CD4-positive, alpha-beta T cell treated with Interleukin-4 for 1 hour (primary cell): ENCODE measurements at places on chromosomes 12 and 14.

DNA sequence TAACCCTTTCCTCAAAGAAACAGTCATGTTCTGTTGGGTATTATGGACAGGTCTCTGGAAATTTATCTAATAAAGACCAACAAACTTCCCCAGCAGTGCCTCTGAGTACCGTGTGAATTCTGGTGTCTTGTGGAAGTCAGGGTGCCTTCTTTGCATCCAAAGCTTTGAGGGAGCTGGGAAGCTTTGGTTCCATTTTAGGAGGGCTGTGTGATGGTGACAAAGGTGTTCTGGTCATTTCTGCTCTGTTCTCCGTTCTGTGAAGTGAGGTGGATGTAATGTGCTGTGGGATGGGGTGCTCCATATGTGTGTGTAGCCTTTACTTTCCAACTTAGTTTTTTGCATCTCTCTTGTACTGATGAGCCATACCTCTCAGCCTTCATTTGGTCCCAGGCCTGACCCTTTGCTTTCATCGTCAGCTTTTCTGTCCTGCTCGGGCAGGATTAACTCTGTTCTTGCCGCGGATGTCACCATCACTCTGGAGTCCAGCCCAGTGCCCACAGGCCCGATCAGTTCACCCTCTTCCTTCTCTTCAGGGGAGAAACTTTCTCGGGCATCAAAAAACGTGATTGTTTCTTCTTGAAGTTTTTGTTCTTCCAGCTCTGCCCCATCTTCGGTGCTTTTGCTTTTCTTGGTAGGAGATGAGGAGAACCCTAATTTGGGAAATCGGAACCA lies 13.2 kb downstream of the PLD4 start:
- DNase-seq, result no peak

DNA sequence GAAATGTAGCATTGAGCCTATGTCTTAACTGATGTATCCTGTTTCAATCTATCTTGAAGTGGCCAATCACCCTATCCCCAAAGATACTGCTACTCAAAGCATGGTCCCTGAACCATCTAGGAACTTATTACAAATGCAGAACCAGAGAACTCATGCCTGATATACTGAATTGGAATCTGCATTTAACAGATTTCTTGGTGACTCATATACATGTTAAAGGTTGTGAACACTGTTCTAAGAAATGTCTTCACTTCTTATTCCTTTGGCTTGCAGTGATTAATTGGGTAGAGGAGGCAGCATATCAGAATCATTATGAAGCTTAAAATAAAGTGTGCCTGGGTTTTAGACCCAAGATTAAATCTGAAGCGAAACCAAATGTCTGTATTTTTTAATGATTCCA lies 795.6 kb downstream of the DIO2 start:
- no peak for DNase-seq

GRCh38 chr12:70692681-70693288 lies 55.6 kb upstream of the PTPRB start:
- DNase-seq, result no peak

DNA sequence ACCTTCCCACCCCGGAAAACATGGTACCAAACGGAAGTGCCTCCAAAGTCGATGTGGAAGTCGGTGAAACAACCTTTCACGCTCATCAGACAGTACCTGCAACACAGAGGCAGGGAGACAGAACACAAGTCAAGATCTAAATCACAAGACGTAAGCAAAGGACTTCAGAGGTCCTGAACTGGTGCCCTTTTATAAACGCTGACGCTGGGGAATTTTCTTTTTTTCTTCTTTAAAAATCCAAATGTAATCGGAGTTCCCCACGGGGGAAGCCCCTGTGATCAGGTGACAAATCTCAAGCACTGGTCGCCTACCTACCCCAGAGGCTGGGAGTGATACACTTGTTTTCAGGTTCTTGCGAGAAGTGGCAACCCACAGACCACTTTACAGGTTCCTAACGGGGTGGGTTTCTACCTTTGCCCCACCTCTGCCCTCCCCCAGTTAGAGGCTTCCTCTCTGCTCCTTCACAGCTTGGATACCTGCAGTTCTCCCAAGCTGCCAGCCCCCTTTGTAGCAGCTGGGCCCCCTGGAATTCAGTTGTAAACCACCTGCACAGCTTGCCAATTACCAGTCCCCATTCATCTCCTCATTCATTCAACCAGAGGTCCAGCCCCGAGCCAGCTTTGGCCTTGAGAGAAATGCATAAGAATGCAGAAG lies 46.2 kb downstream of the KDM2B start:
- peak; percentile 90 for DNase-seq

DNA sequence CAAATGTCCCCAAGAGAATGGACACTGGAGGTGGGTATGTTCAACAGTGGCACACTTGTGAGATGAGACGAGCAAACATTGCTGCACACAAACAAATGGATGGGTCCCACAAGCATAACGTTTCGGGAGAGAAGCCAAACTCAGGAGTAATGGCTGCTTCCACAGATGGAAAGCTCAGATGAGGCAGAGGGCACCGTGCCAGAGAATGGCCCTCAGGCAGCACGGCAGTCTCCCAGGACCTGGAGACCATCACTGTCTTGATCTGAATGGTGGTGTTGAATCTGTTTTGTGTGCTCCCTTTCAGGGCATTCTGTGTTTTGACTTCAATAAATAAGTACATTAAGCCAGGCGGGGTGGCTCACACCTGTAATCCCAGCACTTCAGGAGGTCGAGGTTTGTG lies 8.5 kb upstream of the CDCA4 start:
- DNase-seq, result no peak

DNA sequence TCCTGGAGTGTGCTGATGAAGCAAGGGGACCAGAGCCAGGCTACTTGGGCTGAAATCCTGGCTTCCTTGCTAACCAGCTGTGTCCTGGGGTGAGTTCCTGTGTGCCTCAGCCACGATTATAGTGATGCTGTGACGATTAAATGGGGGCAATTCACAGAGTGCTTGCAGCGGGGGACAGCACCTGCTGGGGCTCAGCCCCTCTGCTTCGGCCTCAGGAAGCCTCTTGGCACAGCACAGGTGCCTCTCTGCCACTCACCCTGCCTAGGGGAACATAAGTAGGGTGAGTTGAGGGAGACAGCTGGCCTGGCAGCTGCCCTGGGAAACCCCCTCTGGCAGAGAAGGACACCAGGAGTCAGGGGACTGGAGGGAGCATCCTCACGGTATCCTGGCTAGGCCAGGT lies 9.4 kb downstream of the KRT80 start:
- no peak for DNase-seq

GRCh38 chr12:132146772-132147422 lies 2.6 kb downstream of the NOC4L start:
- no peak for DNase-seq

- DNase-seq, result no peak
These were observed 299.7 kb upstream of the FBXO33 start for GRCh38 chr14:39731912-39732311.

DNA sequence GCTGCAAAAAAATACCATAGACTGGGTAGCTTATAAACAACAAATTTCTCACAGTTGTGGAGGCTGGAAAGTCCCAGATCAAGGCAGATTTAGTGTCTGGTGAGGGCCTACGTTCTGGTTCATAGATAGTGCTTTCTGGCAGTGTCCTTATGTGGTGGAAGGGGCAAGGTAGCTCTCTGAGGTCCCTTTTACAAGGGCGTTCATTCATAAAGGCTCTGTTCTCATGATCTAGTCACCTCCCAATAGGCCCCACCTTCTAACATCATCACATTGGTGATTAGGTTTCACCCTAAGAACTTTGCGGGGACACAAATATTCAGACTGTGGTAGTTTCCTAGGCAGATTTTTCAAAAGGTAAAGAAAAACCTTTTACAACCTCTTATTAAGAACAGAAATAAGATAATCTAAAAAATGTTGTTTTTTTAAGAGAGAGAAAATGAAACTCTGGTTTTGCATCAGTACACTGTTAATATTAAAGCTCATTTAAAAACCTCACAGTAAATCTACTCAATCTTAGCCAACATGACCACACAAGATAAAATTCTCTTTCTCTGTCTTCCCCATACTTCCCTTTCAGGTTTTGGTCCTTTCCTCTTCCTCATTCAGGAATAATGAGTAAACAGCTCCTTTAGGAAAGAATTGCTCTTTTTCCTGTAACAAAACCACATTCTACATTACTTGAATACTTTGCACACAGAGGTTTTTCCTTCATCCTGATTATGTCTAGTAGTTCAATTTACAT lies 117.5 kb downstream of the UNC79 start:
- DNase-seq, result no peak

DNA sequence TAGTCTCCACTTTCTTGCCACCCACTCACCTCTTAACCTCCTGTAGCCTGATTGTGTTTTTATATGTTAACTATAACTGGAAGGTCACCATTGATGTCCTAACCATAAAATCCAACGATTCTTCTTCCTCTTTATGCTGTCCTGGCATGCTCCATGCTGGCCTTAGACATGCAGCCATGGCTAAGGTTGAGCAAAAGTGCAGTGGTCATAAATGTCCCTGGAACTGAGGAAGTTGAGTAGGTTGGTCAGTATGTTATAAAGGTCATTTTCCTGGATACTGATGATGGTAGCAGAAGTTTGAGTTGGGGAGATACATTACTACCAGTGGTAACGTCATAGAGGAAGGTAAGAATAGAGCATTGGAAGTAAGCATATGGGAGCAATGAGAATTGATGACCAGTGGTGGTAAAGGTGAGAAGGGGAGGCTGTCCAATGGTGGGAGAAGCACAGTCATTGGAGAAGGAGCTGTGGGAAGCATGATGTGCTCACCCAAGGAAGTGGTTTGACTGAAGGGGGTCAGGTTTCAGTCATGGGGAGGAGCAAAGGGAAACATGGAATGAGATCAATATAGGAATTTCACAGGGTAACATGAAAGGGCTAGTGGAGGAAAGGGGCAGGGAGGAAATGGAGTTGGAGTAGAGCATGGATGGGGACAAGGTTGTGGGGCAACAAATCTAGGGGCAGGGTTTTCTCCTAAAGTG lies 240.8 kb downstream of the DACT1 start:
- no peak for DNase-seq

DNA sequence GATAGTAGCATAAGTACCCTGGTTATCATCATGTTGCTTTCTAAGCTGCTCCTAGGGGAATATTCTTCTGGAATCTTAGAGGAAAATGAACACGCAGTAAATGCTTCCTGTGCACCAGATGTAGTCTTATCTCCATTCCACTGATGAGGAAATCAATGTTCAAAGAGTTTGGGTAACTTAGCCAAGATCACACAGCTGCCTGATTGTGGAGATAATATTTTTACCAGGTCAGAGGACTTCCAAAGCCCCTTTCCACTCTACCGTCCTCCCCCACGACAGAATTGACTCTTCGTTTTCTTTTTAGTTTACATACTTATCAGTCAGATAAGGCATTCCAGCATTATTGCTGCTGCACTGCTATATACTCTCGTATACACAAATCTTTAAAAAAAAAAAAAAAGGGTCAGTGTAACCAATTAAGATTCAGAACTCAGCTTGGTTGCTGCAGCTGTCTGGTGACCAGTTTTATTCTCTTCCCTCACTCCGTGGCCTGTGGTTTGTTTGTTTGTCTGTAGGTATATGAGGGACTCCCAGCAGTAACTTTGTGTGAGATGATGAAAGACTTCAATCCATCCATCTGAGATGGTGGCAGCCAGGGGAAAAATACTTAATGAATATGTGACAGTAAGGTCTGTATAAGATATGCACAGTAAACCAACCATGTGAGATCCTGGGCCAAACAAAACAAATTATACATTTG lies 110.5 kb downstream of the TGFB3 start:
- no peak for DNase-seq

DNA sequence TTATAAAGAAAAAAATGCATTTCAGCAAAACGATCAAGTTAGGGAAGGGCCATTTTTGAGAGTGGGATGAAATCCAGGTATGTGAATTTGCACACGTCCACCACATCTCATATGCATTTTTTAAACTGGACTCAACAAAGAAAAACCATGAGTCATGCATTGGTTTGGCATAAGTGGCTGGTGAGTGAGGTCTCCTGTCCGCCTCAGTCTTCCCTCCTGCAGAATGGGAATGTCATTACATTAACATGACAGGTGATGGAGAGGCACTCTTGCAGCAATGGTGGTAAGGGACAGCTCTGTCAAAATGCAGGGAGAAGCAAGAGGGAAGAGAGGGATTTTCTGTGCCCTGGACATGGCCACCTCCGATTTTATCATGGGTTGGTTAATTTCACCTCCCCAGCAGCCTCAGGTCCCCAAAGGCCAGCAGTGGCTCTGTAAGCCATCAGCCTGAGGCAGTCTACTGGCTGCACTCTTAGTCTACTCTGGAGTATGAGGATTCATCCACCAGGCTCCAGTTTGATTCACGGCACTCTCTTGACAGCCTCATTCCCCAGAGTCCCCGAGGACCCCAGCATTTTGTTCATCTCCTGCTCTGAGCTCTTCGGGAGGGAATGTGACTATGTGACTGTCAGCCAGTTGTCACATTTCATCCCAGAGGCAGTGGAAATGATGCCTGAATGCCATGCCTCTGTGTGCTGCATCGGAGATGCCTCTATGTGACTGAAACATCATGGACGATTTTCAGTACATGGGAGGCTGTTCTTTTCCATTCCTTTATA lies 17.1 kb upstream of the PWP1 start:
- no peak for DNase-seq

- no peak for DNase-seq
These were observed 228.6 kb downstream of the ZFP36L1 start for GRCh38 chr14:68564191-68564825.

GRCh38 chr12:49014547-49014946 lies 4.0 kb downstream of the PRKAG1 start:
- no peak for DNase-seq

DNA sequence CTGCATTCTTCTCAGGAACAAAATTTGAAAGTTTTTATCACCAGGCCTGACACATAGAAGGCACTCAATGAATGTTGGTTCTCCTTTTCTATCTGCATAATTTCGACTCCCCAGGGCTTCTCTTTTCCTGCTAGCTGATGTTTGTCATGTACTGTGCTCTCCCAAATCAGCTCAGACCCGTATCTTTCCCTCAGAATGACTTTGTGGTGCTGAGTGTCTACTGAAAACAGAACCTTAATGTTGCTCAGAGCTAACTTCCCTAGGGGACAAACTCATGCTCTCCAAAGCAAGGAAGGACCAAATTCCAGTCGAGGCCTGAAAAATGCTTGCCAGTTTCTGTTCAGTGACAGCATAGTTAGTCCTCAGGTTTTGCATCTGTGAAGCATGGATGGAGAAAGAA lies 1.9 kb downstream of the ARHGDIB start:
- no peak for DNase-seq

DNA sequence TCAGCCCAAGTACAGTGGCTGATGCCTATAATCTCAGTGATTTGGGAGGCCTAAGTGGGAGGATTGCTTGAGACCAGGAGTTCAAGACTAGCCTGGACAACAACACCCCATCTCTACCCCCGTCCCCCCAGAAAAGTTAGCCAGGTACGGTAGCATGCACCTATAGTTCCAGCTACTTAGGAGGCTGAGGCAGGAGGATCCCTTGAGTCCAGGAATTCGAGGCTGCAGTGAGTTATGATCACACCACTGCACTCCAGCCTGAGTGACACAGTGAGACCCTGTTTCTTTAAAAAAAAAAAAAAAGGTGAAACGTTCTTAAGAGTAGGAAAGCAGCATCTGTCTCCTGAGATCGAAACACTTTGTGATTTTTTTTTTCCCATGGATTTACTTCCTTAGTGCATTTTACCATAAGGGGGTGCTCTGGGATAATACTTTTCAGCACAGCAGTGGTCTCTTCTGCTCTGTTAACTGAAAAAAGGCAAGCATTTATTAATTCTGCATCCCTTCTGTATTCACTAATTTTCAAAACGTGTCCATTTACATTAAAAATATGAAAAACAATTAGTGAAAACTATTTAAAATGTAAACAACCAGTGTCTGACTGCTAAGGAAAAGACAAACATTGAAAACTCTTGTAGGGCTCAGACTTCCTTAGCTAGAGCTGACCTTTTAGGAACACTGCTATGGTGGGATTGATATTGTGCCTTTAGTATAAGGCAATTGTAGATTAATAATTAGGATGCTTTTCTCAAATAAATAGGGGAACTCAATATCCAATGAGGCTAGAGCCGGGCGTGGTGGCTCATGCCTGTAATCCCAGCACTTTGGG lies 31.2 kb upstream of the USP44 start:
- DNase-seq, result no peak
